ENCODE measurements at places on chromosomes 6 and 20.

DNA sequence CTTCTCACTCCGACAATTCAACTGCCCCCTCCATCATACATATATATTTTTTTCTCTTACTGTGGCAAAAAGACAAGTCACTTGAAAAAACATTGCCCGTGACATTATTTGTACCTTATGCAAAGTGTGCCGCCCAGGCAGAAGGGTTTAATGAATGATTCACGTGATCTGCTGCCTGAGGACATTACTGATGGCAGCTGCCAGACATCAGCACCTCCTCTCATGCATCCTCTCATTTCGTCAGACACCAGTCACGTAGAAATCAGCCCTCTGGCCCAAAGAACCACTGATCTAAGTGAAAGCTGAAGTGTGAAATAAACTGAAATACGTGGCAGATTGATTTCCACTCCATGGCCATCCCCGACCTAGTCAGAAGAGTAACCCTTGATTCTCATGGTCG is 218.8 kb upstream of the PDE10A start:
- DNase-seq = no peak

DNA sequence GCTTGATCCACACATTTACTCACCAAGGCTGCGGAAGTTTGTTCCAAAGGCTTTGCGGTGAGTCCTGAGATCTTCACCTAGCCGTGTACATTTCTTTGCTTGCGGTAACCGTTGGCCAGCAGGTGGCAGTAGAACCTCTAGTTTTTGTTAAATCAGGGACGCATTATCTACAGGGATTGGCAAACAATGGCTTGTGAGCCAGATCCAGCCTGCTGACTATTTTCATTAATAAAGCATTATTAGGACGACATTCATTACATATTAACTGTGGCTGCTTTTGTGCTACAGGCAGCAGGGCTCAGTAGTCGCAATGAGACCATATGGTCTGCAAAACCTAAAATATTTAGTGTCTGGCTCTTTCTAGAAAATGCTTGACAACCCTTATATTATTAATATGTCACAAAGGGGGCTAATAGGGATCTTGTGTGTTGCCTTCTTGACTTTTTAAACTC is 174.1 kb downstream of the DOK5 start:
- peak; percentile 89 for DNase-seq

DNA sequence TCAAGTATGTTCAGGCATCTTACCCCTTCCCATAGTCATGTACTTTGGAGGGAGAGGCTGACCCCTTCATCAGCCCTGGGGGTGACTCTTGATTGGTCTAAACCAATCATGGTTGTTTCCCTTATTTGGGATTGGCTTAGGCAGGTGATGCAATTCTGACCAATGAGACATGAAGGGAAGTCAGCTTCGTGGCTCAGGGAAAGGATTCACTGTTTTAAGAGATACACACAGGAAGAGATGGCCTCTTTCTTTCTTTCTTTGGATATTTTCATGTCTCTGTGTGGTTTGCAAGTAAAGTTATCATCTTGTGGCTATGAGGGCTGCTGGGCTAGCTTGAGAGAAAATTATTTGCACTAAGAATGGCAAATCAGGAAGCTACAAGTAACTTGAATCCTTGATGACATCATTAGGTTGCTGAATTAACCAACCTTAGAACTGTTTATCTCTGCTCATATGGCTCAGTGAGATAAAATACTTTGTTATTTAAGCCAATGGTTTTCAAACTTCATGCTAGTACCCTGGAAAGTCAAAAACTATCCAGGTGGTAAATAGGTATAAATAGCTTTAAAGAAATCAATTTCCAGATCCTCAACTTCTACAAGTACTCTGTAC is 144.2 kb upstream of the CENPW start:
- no peak for DNase-seq

GRCh38 chr20:17946572-17947473 is 21.8 kb downstream of the SNX5 start:
- no peak for DNase-seq

GRCh38 chr6:53436526-53437303 is 88.0 kb upstream of the ELOVL5 start:
- DNase-seq = no peak

DNA sequence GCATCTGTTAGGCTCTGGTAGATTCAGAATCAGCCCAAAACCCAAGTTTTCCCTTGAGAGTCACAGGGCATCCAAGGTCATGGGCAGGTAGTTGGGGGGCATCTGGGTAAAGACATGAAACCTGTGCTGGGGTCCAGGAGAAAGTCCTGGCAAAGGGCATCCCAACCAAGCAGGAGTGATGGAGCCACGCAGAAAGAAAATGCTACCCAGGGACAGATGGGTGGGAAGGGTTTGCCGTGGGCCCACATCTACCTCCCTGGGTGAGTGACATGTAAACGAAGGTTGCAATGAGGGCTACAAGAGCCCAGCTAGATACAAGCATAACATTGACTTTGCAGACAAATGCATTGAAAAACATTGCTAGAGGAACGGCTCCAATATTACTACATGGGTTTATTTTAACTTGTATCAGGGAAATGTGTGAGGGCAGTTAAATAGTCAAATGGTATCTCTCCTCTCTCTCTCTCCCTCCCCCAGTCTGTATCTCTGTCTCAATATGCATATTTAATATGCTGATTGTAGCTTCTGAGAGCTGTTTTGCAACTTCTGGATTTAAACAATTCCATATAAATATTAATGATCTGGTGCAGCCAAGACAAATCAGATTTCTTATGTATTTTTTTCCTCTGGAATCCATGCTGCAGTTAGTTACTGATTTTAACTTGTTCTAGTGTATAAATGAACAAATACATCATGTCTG is 135.7 kb downstream of the SYNDIG1 start:
- DNase-seq = no peak

DNA sequence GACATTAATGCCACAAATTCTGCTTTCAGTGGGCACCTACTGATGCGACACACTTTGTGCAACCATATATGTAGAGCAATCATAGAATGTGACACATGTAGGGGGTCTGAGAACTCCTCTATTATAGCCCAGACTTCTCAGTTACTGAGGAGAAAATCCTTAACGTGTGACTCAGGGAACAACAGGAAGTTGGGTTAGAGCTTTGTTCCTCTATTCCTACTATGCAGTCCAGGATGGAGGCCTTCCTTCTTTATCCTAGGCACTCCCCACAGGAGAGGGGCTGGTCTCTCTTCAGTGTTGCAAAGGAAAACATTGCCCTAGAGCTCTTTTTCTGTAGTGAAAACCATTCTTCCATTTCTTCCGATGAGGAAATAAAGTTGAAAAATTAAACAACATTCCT is 39.6 kb upstream of the RCAN2 start:
- DNase-seq = no peak

DNA sequence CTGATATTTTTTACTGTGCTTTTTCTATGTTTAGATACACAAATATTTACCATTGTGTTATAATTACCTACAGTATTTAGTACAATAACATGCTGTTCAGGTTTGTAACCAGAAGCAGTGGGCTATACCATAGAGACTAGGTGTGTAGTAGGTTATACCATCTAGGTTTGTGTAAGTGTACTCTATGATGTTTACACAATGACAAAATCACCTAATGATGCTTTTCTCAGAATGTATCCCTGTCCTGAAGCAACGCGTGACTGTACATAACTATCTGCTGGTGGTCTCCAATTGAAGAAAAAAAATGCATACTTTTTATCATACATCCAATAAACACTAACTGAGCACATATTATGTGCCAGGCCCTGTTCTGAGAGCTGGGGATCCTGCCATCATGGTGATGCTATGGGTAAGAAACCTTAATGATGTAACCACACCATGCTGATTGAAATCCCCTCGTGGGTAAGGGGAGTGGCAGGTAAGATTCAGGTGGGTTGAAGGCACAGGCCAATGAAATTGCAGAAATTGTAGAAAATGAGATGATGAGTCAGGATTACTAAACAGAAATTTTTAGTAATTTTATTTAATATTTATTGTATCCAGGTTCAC is 76.8 kb downstream of the FYN start:
- DNase-seq = no peak

DNA sequence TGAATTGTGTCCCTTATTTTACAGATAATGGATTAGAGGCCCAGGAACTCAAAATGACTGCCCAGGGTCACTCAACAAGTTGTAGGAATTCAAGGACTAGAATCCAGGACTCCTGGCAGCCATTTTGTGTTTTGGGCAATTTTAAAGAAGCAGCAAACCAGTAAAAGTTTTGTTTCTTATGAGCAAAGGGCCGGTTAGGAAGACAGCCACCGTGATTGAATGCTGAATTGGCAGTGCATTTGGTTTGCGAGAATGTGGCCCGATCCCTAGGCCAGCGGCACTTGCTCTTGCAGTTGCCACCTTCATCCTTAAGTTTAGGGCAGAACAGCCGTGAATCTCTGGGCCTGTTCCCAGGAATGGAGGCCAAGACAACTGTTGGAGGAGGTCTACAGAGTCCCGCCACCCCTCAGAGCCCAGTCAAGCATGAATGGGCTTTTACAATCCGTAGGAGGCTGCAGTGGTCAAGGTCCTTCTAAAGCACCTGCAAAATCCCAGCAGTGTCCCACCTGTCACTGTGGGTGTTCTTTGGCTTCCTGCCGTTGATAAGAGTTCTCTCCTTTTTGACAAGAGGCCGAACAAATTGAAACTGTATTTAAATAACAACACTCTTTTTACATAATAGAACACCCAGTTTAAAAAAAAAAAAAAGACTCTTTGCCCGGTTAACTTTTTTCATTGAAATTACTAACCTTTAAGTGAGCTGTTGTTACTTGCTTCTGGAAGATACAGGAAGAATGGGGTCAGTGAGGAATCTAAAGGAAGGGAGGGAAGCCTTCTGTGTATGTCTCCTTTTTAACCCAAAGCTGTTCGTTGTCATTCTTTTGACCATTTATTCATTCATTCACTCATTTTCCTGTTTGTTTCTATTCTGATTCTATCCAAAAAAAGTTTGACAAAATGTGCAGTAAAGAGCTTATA is 68.7 kb downstream of the PHACTR2 start:
- DNase-seq = no peak

All from DMS53 (cell line).